ENCODE measurements at places on chromosomes 6 and 20. TPM values are rescaled to one million over a fixed set of nuclear protein-coding genes. Genes with fewer than 3 reads are reported as not detected.

Gene EPHA7
- not detected for total RNA-seq

Gene CYP24A1
- total RNA-seq: not detected

Gene GGTLC1
- not detected for total RNA-seq

Gene VSTM2L
- total RNA-seq: 0.18 TPM

Gene UST
- 14.4 TPM for total RNA-seq

Gene BCAS1
- under 0.01 TPM for total RNA-seq

Gene CDC5L
- total RNA-seq: 29.7 TPM

Gene TEAD3
- total RNA-seq: 5.0 TPM

Gene GNMT
- total RNA-seq: not detected

DNA sequence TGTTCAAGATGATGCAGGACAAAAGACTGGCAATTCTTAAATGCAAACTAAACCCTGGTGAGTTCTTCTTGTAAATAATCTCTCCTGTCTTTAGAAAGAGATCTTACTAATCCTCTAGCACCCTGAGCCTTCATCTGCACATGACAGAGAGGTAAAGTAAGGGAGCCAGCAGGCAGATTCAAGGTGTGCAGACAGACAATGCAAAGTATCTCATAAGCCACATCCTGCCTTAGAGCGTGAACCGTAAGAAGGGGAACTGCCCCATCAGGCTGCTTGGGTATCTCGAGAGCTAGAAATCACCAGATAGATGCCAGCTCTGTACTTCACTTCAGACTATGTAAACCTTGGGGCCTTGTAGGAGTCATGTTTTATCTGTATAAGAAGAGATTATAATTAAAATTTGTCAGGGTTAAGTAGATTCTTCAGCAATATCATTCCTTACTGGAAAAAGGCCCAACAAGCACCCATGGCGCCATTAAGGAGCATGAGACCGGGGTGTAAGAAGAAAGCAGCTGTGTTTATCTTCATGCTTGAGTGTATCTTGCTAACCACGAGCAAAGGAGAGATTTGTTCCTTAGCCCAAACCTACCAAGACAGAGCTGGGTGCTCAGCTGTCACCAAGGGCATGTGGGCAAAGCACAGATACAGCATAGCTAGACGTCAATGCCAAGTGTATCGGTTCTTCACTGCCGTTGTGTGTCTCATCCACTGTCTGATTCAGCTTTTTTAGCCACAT, 24.4 kb downstream of the CNR1 start:
- H3K36me3 ChIP-seq: no peaks in the 10 kb centered on the region
- DNase-seq: no peak
- no peak overlapping the region for H3K4me3 ChIP-seq

- H3K36me3 ChIP-seq: no peaks in the 10 kb centered on the region
- H3K27ac ChIP-seq: no peak overlapping the region
- no peak overlapping the region for H3K4me3 ChIP-seq
- peak; percentile 79 for DNase-seq
Measured at GRCh38 chr6:90319044-90319443, 22.4 kb upstream of the BACH2 start.

GRCh38 chr6:168388641-168389633, 52.0 kb upstream of the SMOC2 start:
- H3K27ac ChIP-seq: no peak overlapping the region
- H3K4me1 ChIP-seq: no peaks in the 10 kb centered on the region
- no peak for DNase-seq

GRCh38 chr6:33072508-33073100, 845 bp downstream of the HLA-DPA1 start:
- no peak for DNase-seq
- no peak overlapping the region for H3K27ac ChIP-seq
- H3K36me3 ChIP-seq: no peaks in the 10 kb centered on the region
- no peaks in the 10 kb centered on the region for H3K4me1 ChIP-seq
- no peak overlapping the region for H3K4me3 ChIP-seq

GRCh38 chr20:35121186-35121585, 25.9 kb downstream of the EDEM2 start:
- H3K27me3 ChIP-seq: no peaks in the 10 kb centered on the region
- H3K27ac ChIP-seq: no peak overlapping the region
- H3K4me3 ChIP-seq: no peak overlapping the region
- no peak for DNase-seq
- peaks cover 39% of the 10 kb centered on the region for H3K36me3 ChIP-seq
- H3K4me1 ChIP-seq: peaks cover 21% of the 10 kb centered on the region

- H3K4me3 ChIP-seq: no peak overlapping the region
- no peaks in the 10 kb centered on the region for H3K27me3 ChIP-seq
- no peak for DNase-seq
- H3K27ac ChIP-seq: no peak overlapping the region
Measured at GRCh38 chr20:18926965-18927364, 113.4 kb downstream of the SCP2D1 start.

- H3K4me1 ChIP-seq: no peaks in the 10 kb centered on the region
- no peak for DNase-seq
- no peak overlapping the region for H3K27ac ChIP-seq
- no peaks in the 10 kb centered on the region for H3K27me3 ChIP-seq
Measured at GRCh38 chr6:127634178-127634577, 57.2 kb downstream of the C6orf58 start.

GRCh38 chr6:14384175-14384949, 266.8 kb downstream of the CD83 start:
- no peaks in the 10 kb centered on the region for H3K4me1 ChIP-seq
- H3K36me3 ChIP-seq: no peaks in the 10 kb centered on the region
- no peak for DNase-seq
- H3K4me3 ChIP-seq: no peak overlapping the region
- peaks cover 29% of the 10 kb centered on the region for H3K27me3 ChIP-seq
- H3K27ac ChIP-seq: no peak overlapping the region

DNA sequence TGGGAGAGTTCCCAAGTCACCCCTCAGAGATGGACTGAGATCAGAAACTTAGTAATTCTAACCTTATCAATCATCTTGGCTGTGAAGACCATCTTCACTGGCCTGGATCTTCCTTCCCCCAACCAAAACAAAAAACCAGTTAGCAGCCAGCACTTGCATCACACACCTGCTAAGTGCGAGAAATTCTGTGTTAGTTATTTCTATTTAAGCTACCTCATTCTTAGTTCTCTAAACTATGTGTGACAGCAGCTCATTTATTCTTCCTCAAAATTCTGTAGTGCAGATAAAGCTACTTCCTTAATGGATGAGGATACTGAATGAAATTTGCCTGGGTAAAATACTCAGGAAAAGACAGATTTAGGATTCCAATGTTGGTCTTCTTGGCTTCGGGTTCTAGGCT, 18.2 kb upstream of the TAGAP start:
- H3K27me3 ChIP-seq: peaks cover 36% of the 10 kb centered on the region
- H3K4me3 ChIP-seq: no peak overlapping the region
- no peak for DNase-seq
- H3K36me3 ChIP-seq: no peaks in the 10 kb centered on the region
- H3K27ac ChIP-seq: no peak overlapping the region

DNA sequence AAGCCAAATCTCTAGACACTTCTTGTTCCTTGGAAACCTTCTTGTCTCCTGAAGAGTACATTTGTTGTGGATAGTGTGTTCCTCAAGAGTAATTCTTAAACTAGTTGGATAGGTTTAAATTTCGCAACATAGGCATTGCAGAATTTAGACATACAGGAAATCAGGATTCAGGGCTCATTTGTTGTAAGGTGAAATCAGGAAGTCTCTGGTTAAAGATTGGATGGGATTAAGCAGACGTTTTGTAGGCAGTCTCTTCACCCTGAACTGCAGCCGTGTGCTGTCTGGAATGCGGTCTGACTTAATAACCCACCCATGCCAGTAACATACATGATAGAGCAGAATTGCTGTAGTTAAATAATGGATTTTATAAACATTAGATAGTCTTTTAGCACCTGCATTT, 21.7 kb downstream of the HIVEP1 start:
- H3K36me3 ChIP-seq: peaks cover 3% of the 10 kb centered on the region
- no peak overlapping the region for H3K27ac ChIP-seq
- H3K4me3 ChIP-seq: no peak overlapping the region

DNA sequence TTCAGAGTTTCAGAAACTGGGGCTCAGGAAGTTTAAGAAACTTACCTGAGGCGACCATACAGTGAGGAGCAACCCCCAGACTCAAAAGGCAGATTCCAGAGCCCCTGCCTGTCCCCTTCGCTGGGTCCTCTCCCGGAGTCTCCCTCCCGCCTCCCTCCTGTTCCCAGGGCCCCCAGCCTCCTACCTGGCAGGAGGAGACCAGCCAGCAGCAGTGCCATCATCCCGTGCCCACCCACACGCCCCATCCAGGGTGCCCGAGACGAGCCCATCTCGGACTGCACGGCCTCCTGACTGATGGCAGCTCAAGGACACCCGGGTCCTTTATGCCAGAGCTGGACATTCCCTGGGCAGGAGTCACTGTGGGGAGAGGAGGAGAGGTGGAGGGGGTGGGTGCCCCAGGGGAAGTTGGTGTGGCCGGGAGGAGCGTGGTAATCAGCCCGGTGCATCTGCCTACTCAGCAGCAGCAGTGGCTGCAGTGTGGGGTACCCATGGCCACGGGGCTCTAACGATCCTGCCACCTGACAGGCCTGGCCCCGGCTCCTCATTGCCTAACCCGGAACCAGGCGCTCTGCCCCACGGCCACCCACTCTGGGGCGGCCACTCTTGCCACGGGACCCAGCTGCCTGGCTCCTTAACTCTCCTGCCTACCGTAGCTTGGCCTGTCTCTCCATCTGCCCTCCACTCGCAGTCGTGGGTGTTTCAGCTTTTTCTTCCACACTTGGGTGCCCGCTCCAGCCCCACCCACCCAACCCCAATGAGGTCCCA, at the start of gene CDSN:
CDSN (minus strand) TSS at position 296 of the 765 bp plus-strand sequence; CDS start at position 269, 27 bp downstream.
- no peak within 1 kb of the TSS for H3K27ac ChIP-seq
- H3K27me3 ChIP-seq: peaks cover 3% of the 10 kb centered on the region
- DNase-seq: no peak
- H3K4me1 ChIP-seq: peaks cover 2% of the 10 kb centered on the region
- no peaks in the 10 kb centered on the region for H3K36me3 ChIP-seq

GRCh38 chr20:47999166-47999565, 213.9 kb upstream of the SULF2 start:
- no peak for DNase-seq
- H3K27ac ChIP-seq: no peak overlapping the region
- H3K4me1 ChIP-seq: no peaks in the 10 kb centered on the region
- H3K4me3 ChIP-seq: no peak overlapping the region
- no peaks in the 10 kb centered on the region for H3K36me3 ChIP-seq

GRCh38 chr6:133350928-133351327, 109.8 kb downstream of the EYA4 start:
- DNase-seq: no peak
- H3K4me3 ChIP-seq: no peak overlapping the region
- no peak overlapping the region for H3K27ac ChIP-seq
- H3K4me1 ChIP-seq: peaks cover 2% of the 10 kb centered on the region

- H3K27me3 ChIP-seq: no peaks in the 10 kb centered on the region
- H3K36me3 ChIP-seq: no peaks in the 10 kb centered on the region
- no peaks in the 10 kb centered on the region for H3K4me1 ChIP-seq
- no peak overlapping the region for H3K27ac ChIP-seq
- DNase-seq: no peak
Measured at GRCh38 chr20:1621316-1621715, 1.5 kb upstream of the SIRPB1 start.

- no peaks in the 10 kb centered on the region for H3K36me3 ChIP-seq
- H3K4me3 ChIP-seq: no peak overlapping the region
- no peak overlapping the region for H3K27ac ChIP-seq
- H3K27me3 ChIP-seq: no peaks in the 10 kb centered on the region
Measured at GRCh38 chr20:5766085-5766764, 16.0 kb downstream of the SHLD1 start.

DNA sequence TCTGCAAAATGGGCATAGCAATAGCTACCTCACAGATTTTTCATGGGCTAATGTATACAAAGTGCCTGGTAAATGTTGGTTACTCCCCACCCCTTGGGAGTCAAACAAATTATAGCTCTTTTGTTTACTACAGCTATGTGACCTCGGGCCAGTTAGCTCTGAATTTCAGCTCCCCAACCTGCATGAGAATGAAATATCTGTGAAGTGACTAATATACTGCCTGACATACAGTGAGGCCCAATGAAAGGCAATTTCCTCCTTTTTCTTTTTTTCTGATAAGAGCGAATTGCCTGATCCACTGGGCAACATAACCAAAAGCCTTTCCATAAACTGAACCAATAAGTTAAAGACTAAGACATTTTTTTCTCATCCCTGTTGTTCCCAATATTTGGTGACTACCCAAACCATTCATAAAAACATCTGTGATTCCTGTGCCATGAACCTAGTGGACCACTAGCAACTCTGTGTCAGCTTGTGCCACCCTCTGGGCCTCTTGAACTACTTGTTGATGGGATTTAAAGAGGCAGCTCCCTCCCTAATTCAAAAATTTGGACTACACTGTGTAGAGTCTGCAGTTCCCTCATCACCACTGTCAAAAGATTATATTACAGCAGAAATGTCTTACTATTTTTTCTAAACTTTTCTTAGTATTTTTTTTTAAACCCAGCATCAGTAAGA, 91.9 kb upstream of the TMEM30A start:
- H3K27ac ChIP-seq: no peak overlapping the region
- DNase-seq: peak; percentile 60
- H3K4me1 ChIP-seq: 0 out of 2 replicates have a peak, but pooled peaks cover 4% of the 10 kb centered on the region
- H3K27me3 ChIP-seq: no peaks in the 10 kb centered on the region

DNA sequence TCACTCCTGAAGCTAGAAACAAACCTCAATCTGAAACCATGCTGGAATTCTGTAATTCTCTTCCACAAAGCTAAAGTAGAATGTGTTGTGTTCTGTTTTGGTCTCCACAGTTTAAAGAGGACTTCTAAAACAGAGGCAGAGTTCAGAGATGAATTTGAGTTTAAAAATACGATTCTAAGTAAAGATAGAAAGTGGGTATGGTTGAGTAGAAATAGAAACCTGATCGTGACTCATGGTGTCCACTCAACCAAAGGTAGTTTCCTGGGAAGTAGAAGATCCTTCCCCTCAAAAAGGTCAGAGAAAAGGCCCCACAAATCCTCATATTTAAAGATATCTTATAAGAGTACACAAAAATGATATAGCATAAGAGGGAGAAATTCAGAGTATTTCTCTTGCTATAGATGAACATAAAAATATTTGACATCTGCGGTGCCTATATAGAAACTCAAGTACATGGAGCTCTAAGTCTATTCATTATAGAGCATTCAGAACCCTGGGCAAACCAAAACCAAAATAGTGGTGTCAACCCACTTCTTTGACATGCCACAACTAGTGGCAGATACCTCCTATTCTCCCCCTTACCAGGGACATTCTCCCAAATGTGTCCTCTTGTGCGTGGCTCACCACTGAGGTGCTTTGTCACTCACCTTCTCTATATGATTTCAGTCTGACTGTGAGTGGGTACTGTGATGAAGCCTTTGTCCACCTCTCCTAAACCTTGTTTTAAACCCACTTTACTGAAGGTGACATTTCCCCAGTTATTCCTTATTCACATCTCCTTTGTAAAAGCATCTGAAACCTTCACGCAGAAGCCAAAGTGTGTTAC, 84.5 kb downstream of the PLCB1 start:
- no peak overlapping the region for H3K27ac ChIP-seq
- H3K4me3 ChIP-seq: no peak overlapping the region
- H3K4me1 ChIP-seq: peaks cover 21% of the 10 kb centered on the region
- no peak for DNase-seq
- no peaks in the 10 kb centered on the region for H3K27me3 ChIP-seq

- peaks cover 38% of the 10 kb centered on the region for H3K27me3 ChIP-seq
- no peak for DNase-seq
- H3K4me1 ChIP-seq: no peaks in the 10 kb centered on the region
- no peaks in the 10 kb centered on the region for H3K36me3 ChIP-seq
Measured at GRCh38 chr6:33114406-33114805, 38.6 kb downstream of the HLA-DPB1 start.

Measured in IMR-90 (cell line).